ENCODE measurements at places on chromosomes 11 and 22. TPM values are rescaled to one million over a fixed set of nuclear protein-coding genes. Genes with fewer than 3 reads are reported as not detected.

DNA sequence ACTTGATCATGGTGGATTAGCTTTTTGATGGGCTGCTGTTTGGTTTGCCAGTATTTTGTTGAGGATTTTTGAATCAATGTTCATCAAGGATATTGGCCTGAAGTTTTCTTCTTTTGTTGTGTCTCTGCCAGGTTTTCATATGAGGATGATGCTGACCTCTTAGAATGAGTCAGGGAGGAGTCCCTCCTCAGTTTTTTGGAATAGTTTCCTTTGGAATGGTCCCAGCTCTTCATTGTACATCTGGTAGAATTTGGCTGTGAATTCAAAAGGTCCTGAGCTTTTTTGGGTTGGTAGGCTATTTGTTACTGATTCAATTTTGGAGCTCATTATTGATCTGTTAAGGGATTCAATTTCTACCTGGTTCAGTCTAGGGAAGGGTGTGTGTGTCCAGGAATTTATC, 78.1 kb downstream of the CTSC start:
- DNase-seq = no peak

DNA sequence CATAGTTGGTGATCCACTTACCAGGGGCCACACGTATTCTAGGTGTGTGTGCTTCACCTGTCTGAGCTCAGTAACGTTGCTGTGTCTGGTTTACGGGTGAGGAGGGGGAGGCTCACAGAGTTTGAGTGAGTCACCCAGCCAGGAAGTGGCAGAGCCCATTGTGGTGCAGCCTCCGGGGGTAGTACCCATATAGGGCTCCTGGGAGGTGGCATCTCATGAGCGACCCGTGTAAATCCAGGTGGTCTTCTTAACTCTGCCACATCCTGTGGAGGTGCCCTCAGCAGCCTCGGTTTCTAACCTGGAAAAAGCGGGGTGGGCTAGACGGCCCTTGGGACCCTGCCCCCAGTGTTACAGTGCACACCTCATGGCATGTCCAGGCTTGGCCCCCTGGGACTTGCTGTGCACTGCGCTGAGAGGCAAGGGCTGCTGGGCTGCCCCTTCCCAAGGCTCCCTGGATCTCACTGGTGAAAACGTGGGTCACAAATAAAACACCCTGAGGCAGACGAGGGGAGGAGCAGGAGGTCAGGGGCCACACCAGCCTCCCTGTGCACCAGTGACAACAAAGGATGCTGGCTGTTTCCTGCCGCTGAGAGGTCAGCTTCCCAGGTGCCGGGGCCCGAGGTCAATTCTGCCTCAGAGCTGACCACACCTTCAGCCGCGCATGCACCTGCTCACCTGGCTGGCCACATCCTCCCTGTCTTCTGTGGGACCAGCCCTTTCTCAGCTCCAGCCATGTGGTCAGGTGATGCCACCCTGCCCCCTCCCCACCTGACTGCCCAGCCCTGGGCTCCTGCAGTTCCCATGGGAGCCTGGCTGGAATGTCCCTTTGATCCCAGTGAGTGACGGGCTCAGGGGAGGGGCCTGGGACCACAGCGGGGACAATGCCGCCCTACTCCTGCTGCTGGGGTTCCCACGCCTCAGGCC, 305.1 kb downstream of the CTTN start:
- no peak for DNase-seq

DNA sequence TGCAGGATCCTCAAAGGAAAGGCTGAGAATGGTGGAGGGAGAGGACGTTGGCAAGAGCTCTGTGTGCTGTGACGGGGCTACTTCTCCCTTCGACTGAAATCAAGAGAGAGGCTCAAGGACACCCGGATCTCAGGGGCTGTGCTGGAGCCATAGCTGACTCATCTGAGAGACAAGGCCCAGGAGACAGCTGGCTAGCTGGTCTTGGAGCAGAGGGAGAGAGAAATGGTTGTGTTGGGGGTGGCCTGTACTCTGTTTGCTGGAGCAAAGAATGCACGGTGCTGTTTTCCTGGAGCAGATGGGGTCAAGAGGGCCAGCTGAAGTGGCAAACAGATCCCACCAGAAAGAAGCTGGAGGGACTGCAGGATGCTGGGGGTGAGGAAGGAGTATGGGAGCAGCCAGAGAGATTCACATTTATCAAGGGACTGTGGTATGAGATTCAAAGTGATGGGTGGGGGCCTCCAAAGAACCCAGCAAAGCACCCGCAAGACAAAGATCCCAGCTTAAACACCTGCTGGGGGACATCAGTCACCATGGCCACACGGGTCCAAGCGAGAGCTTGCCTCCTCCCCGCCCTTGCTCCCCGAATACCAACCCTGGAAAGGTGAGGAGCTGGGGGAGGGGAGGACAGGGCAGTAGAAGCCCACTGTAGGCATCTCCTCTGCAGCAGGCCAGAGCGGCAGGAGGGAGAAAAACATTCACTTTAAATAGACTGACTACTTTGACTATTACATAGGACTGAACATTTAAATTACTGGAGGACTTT, 40.8 kb downstream of the MAP6 start:
- DNase-seq = no peak

DNA sequence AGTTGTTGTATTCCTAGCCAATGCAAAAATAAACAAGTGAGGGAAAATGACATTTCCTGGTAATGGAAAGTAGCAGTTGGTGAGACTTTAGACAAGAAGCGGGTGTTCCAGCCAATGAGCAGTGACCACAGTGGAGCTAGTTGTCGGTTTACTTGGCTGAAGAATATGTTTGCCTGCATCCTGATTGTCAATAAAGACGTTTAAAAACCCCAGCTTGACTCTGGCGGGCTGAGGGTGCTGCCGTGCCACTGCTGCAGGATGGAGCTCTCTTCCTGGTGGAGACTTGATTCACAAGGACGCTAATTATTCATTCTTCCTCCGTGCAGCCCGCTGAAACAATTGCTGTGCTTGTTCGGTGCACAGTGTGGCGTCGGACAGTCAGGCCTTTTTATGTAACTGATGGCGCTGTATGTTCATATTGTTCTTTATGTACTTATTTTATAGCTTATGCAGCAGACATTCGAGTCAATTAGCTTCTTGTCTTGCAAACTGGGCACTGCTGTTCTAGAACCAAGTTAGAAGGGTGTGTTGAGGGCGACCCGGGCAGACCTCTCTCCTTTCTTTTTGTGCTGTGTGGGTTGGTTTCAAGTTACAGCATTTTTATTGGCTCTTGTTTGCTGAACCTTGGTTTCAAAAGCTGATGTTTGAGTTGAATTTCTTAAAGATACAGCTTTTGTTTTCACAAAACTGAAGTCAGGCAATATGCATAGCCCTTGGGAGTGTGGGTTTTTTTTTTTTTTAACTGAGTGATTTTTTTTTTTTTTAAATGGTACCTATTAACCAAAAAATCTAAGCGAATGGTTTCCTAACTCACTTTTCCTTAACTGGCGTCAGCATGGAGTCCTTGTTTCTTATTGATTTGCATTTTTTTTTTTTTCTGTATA, 153.9 kb downstream of the TEAD1 start:
- peak; percentile 83 for DNase-seq

GRCh38 chr11:87712802-87713202, 462.4 kb downstream of the RAB38 start:
- no peak for DNase-seq

- DNase-seq = no peak
These were observed 189.6 kb downstream of the ADAMTS15 start for GRCh38 chr11:130638033-130638432.

GRCh38 chr11:110158317-110159200, 65.4 kb downstream of the ZC3H12C start:
- DNase-seq = peak; percentile 93

GRCh38 chr11:58142761-58143160, 17.4 kb upstream of the OR9I1 start:
- DNase-seq = no peak

- DNase-seq = peak; percentile 41
These were observed 357.3 kb downstream of the CTTN start for GRCh38 chr11:70755410-70756158.

DNA sequence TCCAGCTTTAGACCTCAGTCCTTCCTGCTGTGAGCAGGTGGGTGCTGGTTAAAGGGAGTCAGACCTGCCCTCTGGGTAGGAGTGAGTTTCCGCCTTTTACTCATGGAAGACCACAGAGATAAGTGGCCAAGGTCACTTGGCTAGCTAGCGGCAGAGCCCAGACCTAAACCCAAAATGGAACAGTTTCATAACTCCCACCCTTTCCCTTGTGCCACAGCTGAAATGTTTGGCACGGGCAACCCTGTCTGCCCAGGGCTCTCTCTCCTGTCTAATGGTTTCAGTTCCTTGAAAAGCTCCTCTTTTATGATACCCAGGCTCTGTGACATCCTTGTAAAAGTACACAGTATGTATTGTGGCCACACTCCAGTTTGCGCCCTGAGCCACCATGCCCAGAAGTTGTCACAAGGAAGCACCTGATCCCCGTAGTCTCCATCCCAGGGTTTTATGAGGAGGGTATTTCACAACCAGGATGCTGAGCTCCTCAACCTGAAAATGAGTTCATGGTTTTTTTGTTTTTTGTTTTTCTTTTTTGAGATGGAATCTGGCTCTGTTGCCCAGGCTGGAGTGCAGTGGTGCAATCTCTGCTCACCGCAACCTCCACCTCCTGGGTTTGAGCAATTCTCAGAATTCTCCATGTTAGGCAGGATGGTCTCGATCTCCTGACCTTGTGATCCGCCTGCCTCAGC, 5.1 kb downstream of the MB start:
- DNase-seq = no peak

- DNase-seq = no peak
These were observed 3.0 kb downstream of the UFD1 start for GRCh38 chr22:19476023-19476422.

- no peak for DNase-seq
These were observed 2.7 kb downstream of the B4GALNT4 start for GRCh38 chr11:371716-372590.

- no peak for DNase-seq
These were observed 13.1 kb upstream of the CCDC134 start for GRCh38 chr22:41787331-41787730.

- DNase-seq = no peak
These were observed 31.4 kb downstream of the ZC3H12C start for GRCh38 chr11:110124605-110125004.

- peak; percentile 85 for DNase-seq
These were observed 33.5 kb downstream of the NFRKB start for GRCh38 chr11:129861702-129862522.

DNA sequence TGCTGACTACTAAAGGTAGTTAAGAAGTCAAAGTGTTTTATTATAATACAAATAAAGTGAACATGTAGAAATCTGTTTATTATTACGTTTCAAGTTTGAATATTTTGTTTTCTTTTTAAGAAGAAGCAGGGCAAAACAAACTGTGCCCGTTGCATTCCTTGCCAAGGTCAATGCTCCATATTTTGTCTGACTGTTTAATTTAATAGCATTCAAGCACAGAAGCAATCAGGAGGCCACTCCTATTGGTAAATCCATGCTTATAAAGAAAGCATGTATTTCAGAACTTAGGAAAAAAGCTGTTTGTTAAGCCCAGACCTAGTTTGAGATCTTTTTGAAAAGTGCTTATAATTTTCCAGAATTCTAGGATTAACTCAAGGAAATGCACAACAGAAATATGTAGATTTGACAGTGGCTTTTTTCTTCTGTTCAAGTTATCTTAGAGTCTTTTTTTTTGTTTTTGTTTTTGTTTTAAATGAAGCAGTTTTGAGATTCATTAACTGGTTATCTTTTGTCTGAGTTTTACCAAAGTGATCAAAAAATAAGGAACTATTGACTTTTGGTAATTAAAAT, 51.7 kb downstream of the ARHGAP42 start:
- no peak for DNase-seq

- DNase-seq = no peak
These were observed 21.3 kb upstream of the DRG1 start for GRCh38 chr22:31378123-31378522.

DNA sequence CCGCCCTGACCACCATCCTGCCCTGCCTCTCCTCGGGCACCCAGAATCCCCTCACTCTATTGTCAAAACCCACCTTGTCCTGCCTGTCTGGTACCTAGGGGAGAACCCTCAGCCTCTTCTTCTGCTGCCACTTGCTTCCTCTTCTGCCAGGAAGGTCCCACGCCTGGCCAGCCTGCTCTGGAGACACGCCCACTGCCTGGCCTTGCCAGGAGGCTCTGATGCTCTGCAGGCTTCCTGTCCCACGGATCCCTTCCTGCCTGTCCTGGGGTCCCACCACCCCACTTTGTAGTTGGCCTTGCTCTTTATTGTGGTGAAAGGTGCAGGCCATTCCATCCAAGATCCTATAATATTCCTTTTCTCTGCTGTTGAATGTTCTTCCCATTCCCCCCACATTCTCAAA, 63.4 kb downstream of the BMAL1 start:
- no peak for DNase-seq

DNA sequence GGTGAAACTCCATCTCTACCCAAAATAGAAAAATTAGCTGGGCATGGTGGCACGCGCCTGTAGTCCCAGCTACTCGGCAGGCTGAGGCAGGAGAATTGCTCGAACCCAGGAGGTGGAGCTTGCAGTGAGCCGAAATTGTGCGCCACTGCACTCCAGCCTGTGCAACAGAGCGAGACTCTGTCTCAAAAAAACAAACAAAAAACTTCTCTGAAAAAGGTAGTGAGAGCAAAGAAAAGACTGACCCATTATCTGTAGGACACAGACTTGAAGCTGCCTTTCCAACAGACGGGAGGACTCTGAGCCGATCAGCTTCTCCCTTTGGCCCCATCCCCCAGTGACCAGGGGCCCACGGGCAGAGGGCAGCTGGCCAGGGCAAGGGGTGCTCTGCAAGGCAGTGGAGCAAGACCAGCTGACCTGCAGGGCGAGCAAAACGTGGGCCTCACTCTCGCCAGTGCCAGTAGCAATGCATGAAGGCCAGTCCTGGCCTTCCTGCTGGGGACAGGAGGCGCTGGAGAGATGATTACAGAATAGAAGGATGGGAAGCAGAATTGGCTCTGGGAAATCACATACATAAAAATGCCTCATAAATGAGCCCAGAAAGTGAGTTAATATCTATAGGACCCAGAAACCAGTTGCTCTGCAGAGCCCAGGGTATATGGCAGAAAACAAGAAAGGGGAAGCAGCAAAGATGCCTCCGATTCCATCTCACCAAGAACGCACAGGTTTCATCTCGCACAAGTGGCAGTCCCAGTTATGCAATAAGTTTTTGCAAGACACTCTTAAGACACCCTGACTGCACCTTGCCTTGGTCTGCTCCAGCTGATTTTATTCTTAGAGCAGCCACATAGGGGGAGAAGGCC, 2.8 kb downstream of the EHD1 start:
- peak; percentile 61 for DNase-seq

SMIM35 gene
- not detected for total RNA-seq

KCTD14 gene
- 10.0 TPM for total RNA-seq

FOLR1 gene
- 7.3 TPM for total RNA-seq

KRTAP5-2 gene
- not detected for total RNA-seq

UBQLNL gene
- total RNA-seq = not detected

TPH1 gene
- total RNA-seq = not detected

IL18 gene
- 132 TPM for total RNA-seq

UBQLN3 gene
- total RNA-seq = not detected

CEP57 gene
- total RNA-seq = 30.1 TPM

SULT4A1 gene
- total RNA-seq = not detected

CASP1 gene
- not detected for total RNA-seq

F2 gene
- total RNA-seq = 0.71 TPM

Measured in Caki2 (cell line).